ENCODE measurements at places on chromosomes 6 and 20.

DNA sequence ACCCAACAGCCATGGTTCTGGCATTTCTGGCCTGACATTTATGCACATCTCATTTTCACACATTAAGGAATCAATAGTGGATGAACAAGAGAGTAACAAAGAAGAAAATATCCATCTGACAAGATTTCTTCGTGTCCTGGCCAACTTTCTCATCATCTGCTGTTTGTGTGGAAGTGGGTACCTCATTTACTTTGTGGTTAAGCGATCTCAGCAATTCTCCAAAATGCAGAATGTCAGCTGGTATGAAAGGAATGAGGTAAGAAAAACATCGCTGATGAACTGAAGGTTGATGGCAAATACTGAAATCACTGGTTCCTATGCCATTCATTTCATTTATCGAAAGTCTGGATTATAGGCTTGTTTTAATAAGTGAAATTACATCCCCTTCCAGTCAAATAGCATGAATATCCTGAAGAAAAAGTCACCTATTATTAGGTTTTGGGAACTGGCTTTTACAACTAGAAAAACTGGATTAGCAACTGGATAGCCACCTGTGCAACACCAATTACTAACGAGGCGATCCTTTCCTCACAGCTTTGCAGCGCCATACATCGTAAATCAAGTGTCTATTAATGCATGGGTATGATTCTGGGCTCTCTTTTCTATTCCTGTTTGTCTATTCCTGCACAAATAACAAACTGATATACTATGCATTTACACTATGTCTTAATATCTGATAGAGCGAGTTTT lies 50.2 kb upstream of the NOP56 start:
- DNase-seq, result no peak

GRCh38 chr6:105781248-105781647 lies 304.9 kb upstream of the PRDM1 start:
- no peak for DNase-seq

GRCh38 chr6:32969685-32970412 lies 1.5 kb downstream of the BRD2 start:
- peak; percentile 97 for DNase-seq

DNA sequence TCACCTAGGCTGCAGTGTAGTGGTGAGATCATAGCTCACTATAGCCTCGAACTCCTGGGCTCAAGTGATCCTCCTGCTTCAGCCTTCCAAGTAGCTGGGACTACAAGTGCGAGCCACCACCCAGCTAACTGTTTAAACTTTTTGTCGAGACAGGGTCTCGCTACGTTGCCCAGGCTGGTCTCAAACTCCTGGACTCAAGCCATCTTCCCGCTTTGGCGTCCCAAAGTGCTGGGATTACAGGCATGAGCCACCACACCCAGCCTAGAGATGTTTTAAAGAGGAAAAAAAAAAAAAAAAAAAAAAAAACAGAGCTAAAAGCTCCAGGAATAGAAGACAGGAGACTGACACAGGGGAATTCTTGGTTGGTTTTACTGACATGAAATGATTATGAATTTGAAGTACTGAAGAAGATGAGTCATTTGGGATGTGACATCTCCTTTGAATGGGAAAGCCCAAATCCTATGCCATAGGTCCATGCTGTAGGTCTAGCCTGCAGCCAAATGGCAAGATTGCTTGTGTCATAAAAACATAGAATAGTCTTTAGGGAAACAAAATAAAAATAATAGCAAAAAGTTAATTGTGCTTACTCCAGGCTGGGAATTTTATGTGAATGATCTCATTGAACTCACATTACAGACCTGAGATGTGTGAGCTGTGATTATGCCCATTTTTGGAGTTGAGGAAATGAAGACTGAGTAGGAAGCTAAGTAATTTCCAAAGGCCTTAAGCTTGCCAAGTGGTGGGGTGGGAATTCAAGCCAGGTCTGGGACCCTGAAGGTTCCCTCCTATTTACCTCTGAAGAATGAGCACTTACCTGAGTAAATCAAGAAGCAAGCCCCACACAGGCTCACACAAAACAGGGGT lies 24.3 kb upstream of the NHSL1 start:
- no peak for DNase-seq

- no peak for DNase-seq
Measured at GRCh38 chr6:76439811-76440210, 367.3 kb upstream of the IMPG1 start.

GRCh38 chr20:62819494-62820174 lies 2.8 kb downstream of the COL9A3 start:
- DNase-seq, result no peak

DNA sequence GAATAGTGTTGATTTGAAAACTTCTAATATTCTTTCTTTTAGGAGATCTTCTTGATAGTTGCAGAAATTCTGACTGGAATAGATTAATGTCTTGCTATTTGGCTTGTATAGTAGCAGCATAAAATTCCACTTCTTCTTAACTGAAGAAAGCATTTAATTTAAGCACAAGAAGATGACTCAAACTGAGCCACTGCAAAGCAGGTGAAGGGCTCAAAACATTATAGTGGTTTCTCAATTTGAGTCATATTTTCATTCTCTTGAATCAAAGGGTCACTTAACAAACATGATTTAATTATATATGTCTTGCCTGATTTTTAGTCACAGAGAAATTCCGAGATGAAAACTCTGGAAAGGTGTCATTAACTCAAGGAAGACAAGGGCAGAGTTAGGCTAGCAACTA lies 239.3 kb downstream of the ZNF217 start:
- no peak for DNase-seq

DNA sequence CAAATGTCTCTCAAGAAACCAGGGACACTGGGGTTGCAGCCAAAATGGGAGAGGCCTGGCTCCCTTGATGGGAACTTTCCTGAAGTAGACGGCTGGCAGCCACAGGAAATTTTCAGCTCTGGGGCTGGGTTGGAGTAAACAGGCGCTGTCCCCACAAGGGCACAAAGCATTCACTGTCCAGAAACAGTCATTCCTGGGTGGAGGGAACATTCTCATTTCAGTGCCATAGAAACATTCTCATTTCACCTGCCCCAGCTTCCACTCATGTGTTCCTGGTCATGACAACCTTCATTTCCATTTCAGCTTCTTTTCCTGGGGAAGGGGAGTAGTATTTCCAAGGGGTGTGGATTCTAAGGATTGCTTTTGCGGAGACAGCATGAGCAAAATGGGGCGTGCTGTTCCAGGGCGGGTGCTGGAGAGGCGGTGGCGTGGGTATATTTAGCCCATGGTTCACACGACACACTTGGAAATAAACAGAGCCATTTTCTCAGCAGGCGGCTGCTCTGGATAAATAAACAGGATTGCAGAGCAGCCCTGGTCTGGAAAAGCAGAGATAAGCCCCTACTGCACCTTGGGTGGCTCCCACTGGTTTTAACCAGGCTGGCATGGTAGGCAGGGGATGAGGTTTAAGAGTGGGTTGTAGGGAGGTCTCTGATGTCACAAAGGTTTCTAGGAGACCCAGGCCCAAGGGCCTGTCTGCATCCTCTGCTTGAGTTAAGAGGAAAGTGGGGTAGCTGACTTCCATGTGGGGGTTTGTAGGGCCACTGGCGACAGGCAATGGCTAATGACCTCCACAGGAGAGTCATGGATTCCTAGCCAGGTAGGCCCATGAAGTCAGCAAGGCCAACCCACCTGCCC lies 32.9 kb downstream of the COX4I2 start:
- peak; percentile 88 for DNase-seq

Measured in hematopoietic multipotent progenitor cell treated with erythropoietin and hydrocortisone succinate and interleukin-3 and kit ligand, for 4 days (in vitro differentiated cells).